ENCODE measurements at places on chromosomes 5 and 9.

DNA sequence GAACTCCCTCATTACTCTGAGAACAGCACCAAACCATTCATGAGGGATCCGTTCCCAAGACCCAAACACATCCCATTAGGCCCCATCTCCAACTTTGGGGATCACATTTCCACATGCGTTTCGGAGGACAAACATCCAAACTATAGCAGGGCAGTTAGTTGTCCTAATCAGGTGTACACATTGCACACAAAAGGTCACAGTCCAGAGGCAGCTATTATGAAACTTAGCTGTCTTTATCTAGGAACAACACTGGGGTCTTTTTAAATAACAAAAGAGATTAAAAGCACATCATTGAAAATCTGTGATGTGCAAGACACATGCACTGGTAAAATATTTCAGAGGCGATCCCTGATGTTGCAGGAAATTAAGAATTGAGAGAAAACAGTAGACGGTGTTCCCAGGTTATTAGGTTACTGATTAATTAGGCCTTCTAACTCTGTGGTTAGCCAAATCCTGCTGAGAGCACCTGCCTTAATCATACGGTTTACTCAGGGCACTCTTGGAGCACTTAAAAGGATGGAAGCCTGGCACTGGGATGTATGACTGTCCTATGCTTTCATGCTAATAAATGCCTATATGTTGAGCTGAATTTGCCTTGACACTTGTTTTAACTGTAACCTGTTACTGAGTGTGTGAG, 1574.5 kb upstream of the WWC1 start:
- DNase-seq: no peak

DNA sequence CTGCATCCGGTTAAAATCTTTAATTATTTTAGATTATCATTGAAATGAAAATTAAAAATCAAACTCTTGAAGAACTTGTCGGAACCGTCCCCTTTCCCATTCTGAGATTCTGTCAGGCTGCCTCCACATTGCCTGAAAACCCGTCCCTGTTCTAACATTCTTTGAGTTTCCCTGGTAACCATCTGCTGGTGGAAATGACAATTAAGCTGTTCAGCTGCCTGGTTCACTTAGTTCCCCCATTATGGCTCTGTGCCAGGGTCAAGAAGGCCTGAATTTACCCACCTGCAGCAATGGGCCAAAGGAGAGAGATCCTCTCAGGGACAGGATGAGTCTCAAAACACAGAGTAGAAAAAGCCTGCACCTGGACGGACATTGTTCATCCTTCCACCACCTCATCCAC, 11.8 kb upstream of the TCOF1 start:
- no peak for DNase-seq

DNA sequence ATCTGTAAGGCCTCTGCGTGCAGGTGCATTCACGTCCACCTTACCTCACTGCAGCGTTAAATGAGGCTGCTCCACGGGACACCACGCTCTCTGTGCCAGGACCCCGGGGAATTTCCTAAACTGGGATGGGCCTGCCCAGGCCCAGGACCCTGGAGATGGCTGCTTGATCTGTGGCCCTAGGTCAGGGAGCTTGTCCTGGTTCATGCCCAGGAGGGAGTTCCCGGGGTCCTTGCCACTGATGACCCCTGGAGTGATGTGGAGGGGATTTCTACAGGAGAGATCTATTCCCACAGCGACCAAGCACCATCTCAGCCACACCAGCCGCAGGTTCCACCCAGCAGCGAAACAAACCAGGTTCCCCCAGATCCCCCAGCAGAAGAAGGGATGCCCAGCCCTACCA, 3.5 kb downstream of the OR2V1 start:
- no peak for DNase-seq

DNA sequence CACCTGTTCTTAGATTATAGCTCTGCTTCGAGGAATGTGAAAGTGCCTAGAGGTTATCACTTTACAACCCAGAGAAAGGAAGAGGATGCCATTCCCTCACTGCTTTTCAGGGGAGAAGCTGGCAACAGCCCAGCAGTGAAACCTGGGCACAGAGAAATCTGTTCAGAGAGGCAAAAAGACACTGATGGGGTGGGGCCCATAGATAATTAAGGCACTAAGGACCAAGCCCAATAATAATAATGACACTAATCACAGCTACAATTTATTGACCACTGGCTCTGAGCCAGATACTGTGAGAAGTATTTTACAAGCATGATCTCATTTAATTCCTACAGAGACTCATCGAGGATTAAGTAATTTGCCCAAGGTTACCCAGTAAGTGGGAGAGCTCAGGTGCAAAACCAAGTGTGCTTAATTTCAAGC, 168.3 kb downstream of the PIK3R1 start:
- no peak for DNase-seq

DNA sequence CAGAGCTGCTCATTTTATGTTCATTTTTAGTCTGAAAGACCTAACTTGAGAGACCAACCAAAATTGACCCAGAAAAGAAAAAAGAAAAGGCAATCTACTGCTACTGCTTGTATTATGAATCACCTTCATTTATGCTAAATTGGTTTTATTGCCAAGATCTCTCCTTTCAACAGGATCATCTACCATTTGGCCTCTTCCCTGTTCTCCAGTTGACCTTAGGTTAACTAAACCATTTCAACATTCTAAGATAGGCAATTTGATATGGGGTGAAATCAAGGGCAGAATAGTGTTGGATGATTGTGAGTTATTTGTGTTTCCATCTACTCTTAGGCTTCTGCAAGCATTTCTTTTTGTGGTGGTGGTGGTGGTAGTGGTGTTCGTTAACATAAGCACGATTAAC, 48.3 kb upstream of the POU4F3 start:
- DNase-seq: no peak

- no peak for DNase-seq
Observed at GRCh38 chr5:125236981-125237380, 490.5 kb upstream of the ZNF608 start.

DNA sequence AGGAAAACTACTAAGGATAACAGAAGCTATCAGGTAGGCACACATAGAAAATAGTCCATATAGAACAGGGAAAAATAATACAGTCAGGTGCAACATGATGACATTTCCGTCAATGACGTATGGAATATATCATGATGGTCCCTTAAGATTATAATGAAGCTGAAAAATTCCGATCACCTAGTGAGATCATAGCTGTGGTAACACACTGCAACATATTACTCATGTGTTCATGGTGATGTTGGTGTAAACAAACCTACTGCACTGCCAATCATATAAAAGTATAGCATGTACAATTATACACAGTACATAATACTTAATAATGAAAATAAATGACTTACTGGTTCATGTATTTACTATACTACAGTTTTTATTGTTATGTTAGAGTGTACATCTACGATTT, 60.0 kb downstream of the MEGF9 start:
- no peak for DNase-seq

- DNase-seq: no peak
Observed at GRCh38 chr5:77841616-77842015, 65.5 kb upstream of the TBCA start.

- DNase-seq: no peak
Observed at GRCh38 chr5:122924203-122924602, 78.8 kb downstream of the SNX24 start.

All from CD4-positive, alpha-beta T cell treated with Interferon alpha-2 for 1 hour (primary cell).